ENCODE measurements at places on chromosomes 2 and 18. TPM values are rescaled to one million over a fixed set of nuclear protein-coding genes. Genes with fewer than 3 reads are reported as not detected.

EML6 gene
- 0.67 TPM for total RNA-seq

CHRNG gene
- total RNA-seq: not detected

GREB1 gene
- 3.4 TPM for total RNA-seq

CNTNAP5 gene
- not detected for total RNA-seq

FAP gene
- total RNA-seq: 1.9 TPM

RESP18 gene
- not detected for total RNA-seq

FABP1 gene
- total RNA-seq: not detected

LINC00305 gene
- total RNA-seq: not detected

LRP2 gene
- not detected for total RNA-seq

IL1R2 gene
- total RNA-seq: not detected

NOSTRIN gene
- 1.6 TPM for total RNA-seq

IL18R1 gene
- not detected for total RNA-seq

OTX1 gene
- total RNA-seq: 0.41 TPM

ALK gene
- 0.26 TPM for total RNA-seq

POMC gene
- total RNA-seq: not detected

SLC40A1 gene
- 1.2 TPM for total RNA-seq

WDFY1 gene
- 70.9 TPM for total RNA-seq

FRZB gene
- 0.31 TPM for total RNA-seq

TACR1 gene
- total RNA-seq: not detected

ICOS gene
- not detected for total RNA-seq

THSD7B gene
- not detected for total RNA-seq

NDUFB3 gene
- total RNA-seq: 435 TPM

CD8B2 gene
- total RNA-seq: not detected

MYO5B gene
- 29.5 TPM for total RNA-seq

RGPD6 gene
- total RNA-seq: 12.8 TPM

DES gene
- 30.0 TPM for total RNA-seq

KCNF1 gene
- total RNA-seq: 0.71 TPM

ASPRV1 gene
- 0.10 TPM for total RNA-seq

PROM2 gene
- total RNA-seq: 1.3 TPM

IHH gene
- 0.03 TPM for total RNA-seq

Data from A172 (cell line).